ENCODE measurements at places on chromosomes 12 and 14.

DNA sequence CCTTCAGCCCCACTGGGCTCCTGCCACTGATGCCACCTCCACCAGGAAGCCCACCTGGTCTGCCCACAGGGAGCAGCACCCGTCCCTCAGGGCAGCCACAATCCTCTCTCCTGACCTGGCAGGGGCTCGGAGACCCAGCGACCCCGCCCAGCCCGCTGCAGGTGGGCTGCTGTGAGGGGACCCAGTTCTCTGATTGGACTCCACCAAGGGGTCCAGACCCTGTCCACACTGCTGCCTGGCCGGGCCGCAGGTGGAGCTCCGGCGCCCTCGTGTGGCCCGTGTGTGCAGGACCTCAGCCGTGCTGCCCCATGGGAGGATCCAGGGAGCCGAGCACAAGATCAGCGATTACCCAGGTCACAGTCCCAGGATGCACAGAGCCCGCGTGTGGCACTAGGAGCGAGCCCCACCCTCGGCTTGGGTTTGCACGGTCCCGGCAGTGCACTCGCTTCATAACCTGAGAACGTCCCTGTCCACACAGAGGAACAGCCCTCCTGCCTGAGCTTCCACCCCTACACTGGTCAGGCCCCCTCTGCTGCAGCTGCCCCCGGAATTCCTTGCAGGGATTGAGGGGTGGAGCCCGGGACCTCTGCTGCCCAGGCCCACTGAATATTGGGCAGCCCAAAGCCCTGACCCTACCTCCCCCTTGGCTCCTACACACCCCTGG, 35.4 kb upstream of the TMEM179 start:
- peak; percentile 74 for DNase-seq

DNA sequence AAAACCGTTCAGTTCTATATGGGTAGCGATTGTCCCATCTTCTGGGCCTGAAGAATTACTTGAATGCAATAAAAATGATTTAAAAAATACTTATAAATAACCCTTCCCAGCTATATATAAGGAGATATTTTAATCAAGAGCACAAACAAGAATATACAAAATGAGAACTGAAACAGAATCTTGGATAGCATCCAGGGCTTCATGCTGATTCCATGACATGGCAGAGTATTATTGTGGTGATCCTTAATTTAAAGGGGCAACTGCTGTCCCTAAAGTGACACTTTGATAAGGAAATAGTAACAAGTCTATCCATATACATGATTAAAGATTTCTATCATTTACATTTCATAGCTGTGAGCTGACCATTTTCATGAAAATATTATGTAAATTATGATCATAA, 18.8 kb downstream of the WBP11 start:
- DNase-seq: no peak

GRCh38 chr14:99604766-99605298, 825 bp upstream of the CCDC85C start:
- no peak for DNase-seq

DNA sequence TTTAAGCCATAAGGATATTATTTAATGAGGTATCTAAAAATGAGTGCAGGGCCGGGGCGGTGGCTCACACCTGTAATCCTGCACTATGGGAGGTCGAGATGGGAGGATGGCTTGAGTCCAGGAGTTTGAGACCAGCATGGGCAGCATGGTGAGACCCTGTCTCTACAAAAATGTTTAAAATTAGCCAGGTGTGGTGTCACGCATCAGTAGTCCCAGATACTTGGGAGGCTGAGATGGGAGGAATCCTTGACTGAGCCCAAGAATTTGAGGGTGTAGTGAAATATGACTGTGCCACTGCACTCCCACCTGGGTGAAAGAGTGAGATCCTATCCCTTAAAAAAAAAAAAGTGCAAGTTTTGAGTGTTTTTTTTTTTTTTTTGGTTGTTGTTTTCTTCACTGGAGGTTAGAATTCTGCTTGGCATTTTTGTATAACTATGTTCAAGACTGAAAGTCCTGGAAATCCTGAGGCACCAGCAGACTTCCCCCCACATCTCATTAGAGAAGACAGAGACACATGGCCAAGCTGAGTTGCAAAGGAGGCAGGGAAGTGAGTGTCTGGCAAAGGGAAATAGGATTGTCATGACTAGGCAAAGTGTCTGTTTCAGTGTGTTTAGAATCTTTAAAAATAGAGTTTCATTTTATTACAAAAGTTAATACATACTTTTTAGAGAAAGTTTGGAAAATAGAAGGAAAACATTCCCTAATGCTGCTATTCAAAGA, 53.5 kb upstream of the DUSP6 start:
- no peak for DNase-seq

DNA sequence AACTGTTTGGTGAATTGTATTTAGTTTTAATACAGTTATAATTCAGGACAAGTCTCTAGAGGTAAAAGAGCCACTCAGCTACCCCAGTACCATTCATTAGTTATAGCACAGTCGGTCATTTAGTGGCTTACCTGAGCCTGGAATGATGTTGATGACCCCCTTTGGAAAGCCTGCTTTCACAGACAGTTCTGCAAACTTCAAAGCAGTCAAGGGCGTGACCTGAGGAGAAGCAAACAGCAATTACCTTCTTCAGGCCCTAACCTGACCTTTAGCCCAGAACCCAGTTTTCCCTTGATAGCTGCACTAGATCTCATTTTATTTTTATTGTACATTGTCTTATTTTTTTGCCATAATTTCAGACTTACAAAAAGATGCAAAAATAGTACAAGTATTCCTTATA, 43.8 kb downstream of the ALDH1L2 start:
- no peak for DNase-seq

DNA sequence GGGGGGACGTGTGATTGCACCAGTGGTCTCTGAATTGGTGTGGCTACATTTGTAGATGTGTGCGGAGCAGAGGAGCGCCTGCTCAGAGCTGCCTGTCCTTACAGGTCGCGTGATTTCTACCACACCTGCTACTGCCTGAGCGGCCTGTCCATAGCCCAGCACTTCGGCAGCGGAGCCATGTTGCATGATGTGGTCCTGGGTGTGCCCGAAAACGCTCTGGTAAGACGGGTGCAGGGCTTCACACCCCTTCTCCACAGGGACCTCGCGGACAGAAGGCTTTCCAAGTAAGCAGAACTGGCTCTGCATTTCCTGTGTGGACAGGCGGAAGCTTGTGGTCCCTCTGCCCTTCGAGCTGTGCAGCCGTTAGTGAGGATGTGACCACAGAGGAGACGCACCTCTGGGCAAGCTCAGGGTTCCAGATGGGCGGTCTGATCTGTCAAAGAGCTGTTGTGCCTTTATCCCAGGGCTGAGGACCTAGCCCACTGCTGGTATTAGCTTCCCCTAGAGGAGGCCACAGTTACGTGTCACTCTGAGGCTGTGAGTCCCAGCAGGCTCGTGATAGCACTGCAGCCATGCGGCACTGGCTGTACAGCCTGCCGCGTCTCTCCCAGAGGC, 47.7 kb downstream of the MAX start:
- DNase-seq: no peak

- no peak for DNase-seq
These were observed 178.6 kb downstream of the DPF3 start for GRCh38 chr14:72715215-72715849.

- no peak for DNase-seq
These were observed 24.2 kb downstream of the ST8SIA1 start for GRCh38 chr12:22310275-22310674.

- DNase-seq: no peak
These were observed 113.0 kb downstream of the TMEM30B start for GRCh38 chr14:61168141-61168540.

DNA sequence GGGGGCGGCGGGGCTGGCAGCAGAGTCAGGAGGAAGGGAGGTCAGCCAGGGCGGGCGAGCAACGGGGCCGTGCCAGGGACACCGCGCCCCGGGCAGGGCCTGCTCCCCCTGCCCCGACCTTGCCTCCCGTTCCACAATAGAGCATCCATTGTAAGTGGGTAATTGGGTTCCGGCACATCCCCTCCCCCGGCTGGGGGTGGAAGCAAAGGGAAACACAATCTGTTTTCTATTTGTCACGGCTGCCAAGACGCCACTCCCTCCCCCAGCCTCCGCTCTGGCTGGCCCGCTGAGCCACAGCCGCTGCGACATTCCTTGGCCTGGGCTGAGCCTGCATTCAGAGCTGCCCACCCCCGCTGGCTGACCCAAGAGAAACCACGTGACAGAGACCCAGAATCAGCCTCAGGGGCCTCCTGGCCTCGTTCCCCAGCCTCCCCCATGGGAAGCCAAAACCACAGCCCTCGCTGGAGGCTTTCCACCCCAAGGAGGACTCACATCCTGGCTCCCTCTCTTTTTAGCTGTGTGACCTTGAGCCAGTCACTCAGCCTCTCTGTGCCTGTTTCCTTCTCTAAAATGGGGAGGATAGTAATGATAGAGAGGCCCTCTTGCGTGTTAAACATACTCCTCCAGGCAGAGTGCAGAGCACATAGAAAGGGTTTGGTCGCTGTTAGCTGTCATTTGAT, 117.6 kb downstream of the SCARB1 start:
- DNase-seq: peak; percentile 91

- DNase-seq: no peak
These were observed 110.5 kb downstream of the GPR135 start for GRCh38 chr14:59354666-59355065.
